Keratinocyte (primary cell): ENCODE measurements at places on chromosomes 4 and X. TPM values are rescaled to one million over a fixed set of nuclear protein-coding genes. Genes with fewer than 3 reads are reported as not detected.

ZNF157 gene
- polyA plus RNA-seq: 0.06 to 0.12 TPM (median 0.06 TPM) in 3 replicates

DCHS2 gene
- polyA plus RNA-seq: 0.01 TPM in 2 of 3 replicates, not detected in the other

ALPK1 gene
- 4.2 to 5.8 TPM (median 5.5 TPM) in 3 replicates for polyA plus RNA-seq

ZBED1 gene
- 9.0 to 15.0 TPM (median 13.8 TPM) in 3 replicates for polyA plus RNA-seq

PNMA6F gene
- not detected in 3 replicates for polyA plus RNA-seq

MEPE gene
- not detected in 3 replicates for polyA plus RNA-seq

- no peaks in the 10 kb centered on the region for H3K36me3 ChIP-seq
- no peaks in the 10 kb centered on the region for H3K4me1 ChIP-seq
- no peak overlapping the region for H3K27ac ChIP-seq
- peaks cover 9% of the 10 kb centered on the region for H3K27me3 ChIP-seq
- H3K4me3 ChIP-seq: no peak overlapping the region
Measured at GRCh38 chr4:3375688-3376087, 66.1 kb upstream of the HGFAC start.

GRCh38 chr4:174061026-174061425 is 222.4 kb downstream of the FBXO8 start:
- no peaks in the 10 kb centered on the region for H3K36me3 ChIP-seq

DNA sequence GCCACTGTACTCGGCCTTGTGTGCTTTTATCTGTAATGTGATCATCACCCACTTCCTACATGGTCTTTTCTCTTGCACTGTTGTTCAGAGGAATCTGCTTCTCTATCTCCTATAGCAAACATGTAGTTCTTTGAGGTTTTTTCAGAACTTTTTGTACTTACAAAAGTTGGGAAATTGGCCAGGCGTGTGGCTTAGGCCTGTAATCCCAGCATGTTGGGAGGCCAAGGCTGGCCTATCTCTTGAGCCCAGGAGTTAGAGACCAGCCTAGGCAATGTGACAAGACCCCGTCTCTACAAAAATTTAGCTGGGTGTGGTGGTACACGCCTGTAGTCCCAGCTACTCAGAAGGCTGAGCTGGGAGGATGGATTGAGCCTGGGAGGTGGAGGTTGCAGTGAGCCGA is 30.4 kb downstream of the TAF1 start:
- H3K4me3 ChIP-seq: no peak overlapping the region
- peaks cover 14% of the 10 kb centered on the region for H3K36me3 ChIP-seq
- no peaks in the 10 kb centered on the region for H3K4me1 ChIP-seq
- no peaks in the 10 kb centered on the region for H3K27me3 ChIP-seq
- DNase-seq: no peak

DNA sequence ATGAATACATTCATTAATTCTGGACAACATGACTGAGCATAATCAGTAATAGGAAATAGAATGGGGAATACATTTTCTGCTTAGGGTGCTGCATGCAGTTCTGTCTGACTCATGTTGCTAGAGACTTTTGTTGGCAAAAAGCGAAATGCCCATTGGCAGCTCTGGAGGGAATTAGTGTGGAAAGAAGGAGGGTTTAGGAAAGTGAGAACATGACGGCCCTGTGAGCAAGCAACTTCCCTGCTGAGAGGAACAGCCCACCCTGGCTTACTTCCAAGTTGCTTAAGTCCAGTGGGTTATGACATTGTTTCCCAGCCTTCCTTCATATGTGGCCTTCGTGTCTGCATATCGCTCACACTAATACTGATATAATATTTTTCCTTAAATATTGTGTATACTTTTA is 13.8 kb downstream of the MAD2L1 start:
- H3K27ac ChIP-seq: no peak overlapping the region
- no peak for DNase-seq
- H3K4me3 ChIP-seq: no peak overlapping the region
- H3K4me1 ChIP-seq: peaks cover 3% of the 10 kb centered on the region

DNA sequence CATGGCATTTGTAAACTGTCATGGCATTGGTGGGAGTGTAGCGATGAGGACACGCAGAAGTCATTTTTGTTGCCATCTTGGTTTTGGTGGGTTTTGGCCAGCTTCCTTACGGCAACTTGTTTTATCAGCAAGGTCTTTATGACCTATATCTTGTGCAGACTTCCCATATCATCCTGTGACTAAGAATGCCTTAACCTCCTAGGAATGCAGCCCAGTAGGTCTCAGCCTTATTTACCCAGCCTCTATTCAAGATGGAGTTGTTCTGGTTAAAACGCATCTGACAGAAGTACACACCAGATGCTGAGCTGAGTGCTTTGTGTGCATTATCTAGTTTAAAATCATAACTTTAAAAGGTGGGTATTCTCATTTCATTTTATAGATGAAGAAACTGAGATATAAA is 268.8 kb upstream of the GALNT7 start:
- no peaks in the 10 kb centered on the region for H3K4me1 ChIP-seq
- DNase-seq: no peak
- H3K27ac ChIP-seq: no peak overlapping the region

DNA sequence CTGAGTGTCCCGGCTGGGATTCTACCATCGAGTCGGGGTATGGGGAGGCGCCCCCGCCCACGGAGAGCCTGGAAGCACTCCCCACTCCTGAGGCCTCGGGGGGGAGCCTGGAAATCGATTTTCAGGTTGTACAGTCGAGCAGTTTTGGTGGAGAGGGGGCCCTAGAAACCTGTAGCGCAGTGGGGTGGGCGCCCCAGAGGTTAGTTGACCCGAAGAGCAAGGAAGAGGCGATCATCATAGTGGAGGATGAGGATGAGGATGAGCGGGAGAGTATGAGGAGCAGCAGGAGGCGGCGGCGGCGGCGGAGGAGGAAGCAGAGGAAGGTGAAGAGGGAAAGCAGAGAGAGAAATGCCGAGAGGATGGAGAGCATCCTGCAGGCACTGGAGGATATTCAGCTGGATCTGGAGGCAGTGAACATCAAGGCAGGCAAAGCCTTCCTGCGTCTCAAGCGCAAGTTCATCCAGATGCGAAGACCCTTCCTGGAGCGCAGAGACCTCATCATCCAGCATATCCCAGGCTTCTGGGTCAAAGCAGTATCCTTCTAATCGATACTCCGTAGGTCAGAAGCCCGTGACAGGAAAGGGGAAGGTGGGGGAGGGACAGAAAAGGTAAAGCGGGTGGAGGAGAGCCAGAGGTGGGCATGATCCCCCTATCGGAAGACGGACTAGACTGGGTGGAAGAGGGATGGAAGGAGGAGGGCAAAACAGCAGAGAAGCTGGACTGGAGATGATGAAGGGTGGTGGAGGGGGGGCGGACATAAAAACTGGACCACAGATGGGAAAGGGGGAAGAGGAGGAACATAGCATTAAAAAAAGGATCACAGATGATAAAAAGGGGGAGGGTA is 828 bp downstream of the TSPYL2 start:
- peak overlapping the region; percentile 68 for H3K27ac ChIP-seq
- peak overlapping the region; percentile 63 for H3K4me3 ChIP-seq
- peaks cover 10% of the 10 kb centered on the region for H3K36me3 ChIP-seq
- DNase-seq: no peak

DNA sequence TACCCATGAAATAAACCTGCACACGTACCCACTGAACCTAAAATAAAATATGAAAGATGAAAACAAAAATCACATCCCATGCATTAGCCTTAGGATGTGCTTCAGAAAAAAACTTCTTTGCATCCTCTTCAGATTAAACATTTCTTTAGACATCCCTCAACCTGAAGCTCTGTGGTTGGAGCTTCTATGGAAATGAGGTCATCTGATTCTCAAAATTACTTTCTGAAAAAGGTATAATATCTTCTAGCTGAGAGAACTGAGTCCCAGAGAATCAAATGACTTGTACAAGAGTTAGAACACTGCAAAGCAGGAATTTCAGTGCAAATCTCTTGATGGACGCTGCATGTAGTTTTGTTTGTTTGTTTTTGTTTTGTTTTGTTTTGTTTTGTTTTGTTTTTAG is 19.1 kb upstream of the ANTXR2 start:
- no peak for DNase-seq
- H3K27me3 ChIP-seq: no peaks in the 10 kb centered on the region
- no peaks in the 10 kb centered on the region for H3K36me3 ChIP-seq
- H3K4me1 ChIP-seq: peaks cover 8% of the 10 kb centered on the region
- H3K27ac ChIP-seq: no peak overlapping the region
- no peak overlapping the region for H3K4me3 ChIP-seq

DNA sequence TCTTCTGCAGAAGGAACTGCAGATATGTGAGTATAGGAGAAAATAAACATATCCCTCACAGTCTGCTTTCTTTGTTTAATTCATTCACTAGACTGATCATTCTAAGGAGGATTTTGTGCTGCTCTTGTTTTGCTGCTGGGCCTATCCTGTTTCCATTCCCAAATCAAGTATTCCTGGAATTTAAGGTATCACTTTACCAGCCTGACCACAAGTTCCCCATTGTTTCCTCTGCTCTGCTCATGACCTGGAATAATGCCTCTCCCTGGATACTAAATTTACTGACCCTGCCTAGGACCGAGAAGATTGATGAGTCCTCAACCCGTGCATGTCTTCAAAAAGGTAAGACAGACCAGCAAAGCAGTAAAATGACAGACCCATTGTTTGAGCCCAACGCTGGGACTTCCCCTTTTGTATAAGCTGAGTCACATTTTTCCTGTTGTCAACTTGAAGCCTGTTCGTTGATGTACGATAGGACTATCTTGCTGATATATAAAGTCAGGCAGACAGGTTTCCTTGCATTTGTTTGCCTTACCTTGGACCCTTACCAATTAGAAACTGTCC is 85.5 kb upstream of the TET2 start:
- peak overlapping the region; percentile 55 for H3K27ac ChIP-seq
- DNase-seq: peak; percentile 53
- H3K27me3 ChIP-seq: no peaks in the 10 kb centered on the region
- H3K4me3 ChIP-seq: peak overlapping the region; percentile 19
- H3K4me1 ChIP-seq: peaks cover 45% of the 10 kb centered on the region
- H3K36me3 ChIP-seq: no peaks in the 10 kb centered on the region

- H3K4me1 ChIP-seq: peaks cover 61% of the 10 kb centered on the region
- H3K27ac ChIP-seq: no peak overlapping the region
Measured at GRCh38 chr4:184808713-184809050, 17.1 kb downstream of the ACSL1 start.

- peaks cover 5% of the 10 kb centered on the region for H3K36me3 ChIP-seq
- no peaks in the 10 kb centered on the region for H3K4me1 ChIP-seq
- H3K27ac ChIP-seq: no peak overlapping the region
- no peaks in the 10 kb centered on the region for H3K27me3 ChIP-seq
- H3K4me3 ChIP-seq: no peak overlapping the region
Measured at GRCh38 chr4:53355930-53356521, 9.8 kb downstream of the SCFD2 start.

GRCh38 chrX:30904632-30905031 is 15.6 kb upstream of the TAB3 start:
- no peaks in the 10 kb centered on the region for H3K27me3 ChIP-seq
- H3K4me1 ChIP-seq: peaks cover 22% of the 10 kb centered on the region
- peak overlapping the region; percentile 8 for H3K27ac ChIP-seq
- no peak overlapping the region for H3K4me3 ChIP-seq

DNA sequence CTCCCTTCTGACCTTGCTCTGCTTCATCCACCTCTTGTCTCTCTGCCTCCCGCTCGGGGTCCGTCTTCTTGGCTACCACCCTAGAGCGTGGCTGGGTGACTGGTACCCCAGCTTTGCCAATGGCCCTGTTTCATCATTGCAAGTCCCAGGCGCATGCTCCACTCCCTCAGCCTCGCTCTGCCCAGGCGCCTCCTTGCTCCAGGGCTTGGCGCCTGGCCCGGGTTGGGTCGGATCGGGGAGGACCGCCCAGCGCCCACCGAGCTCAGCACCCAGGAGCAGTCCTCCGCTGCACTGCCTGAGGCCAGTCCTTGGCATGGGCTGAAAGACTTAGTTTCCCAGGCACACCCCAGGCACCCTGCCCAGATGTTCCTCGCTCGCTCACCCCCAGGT is 577 bp downstream of the BGN start:
- H3K36me3 ChIP-seq: no peaks in the 10 kb centered on the region
- H3K27ac ChIP-seq: no peak overlapping the region
- H3K27me3 ChIP-seq: peaks cover 39% of the 10 kb centered on the region
- no peak for DNase-seq
- H3K4me3 ChIP-seq: peak overlapping the region; percentile 27
- peaks cover 2% of the 10 kb centered on the region for H3K4me1 ChIP-seq

DNA sequence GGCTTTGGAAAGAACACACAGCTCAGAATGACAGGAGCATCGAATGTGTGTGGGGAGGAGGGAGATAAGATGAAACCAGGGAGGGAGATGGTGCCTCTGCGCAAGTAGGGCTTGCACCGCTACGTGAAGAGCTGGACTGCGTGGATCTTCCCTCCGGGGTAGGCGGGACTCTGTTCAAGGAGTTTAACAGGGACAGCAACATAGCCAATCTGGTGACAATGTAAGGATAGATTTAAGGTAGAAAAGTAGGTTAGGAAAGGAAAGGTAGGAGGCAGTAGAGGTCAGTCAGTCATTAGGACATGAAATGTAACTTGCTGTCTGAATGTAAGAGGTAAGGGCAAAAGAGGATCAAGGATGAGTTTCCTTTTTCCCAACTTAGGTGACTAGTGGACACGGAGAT is 152.5 kb downstream of the DCTD start:
- H3K27ac ChIP-seq: no peak overlapping the region
- H3K4me1 ChIP-seq: peaks cover 6% of the 10 kb centered on the region
- DNase-seq: no peak
- H3K4me3 ChIP-seq: no peak overlapping the region
- H3K36me3 ChIP-seq: no peaks in the 10 kb centered on the region

- peaks cover 21% of the 10 kb centered on the region for H3K27me3 ChIP-seq
- H3K4me1 ChIP-seq: peaks cover 3% of the 10 kb centered on the region
- H3K27ac ChIP-seq: no peak overlapping the region
- no peaks in the 10 kb centered on the region for H3K36me3 ChIP-seq
- H3K4me3 ChIP-seq: no peak overlapping the region
- DNase-seq: peak; percentile 5
Measured at GRCh38 chrX:72029483-72030411, 102.0 kb downstream of the RTL5 start.

GRCh38 chrX:71998836-71999509 is 88.3 kb downstream of the NHSL2 start:
- no peak for DNase-seq
- H3K36me3 ChIP-seq: no peaks in the 10 kb centered on the region
- H3K27me3 ChIP-seq: peaks cover 10% of the 10 kb centered on the region
- no peak overlapping the region for H3K4me3 ChIP-seq

DNA sequence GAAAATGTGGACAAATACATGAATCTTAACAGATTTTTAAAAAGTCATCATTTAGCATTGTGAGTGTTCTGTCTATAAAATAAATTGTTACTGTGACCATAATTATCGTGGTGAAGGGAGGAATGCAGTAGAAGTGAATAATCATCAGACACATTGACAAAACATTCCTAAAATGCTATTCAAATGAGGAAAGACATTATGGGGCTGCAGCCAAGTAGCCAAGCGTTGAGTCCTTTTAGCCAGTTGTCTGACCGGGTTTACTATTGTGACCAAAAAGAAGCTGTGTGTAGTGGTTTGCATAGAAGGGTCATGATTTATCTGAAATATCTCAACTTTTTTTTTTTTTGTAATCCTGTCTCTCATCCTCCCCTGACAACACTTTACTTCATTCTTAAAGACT is 19.5 kb downstream of the WWC2 start:
- no peaks in the 10 kb centered on the region for H3K27me3 ChIP-seq
- DNase-seq: no peak
- no peak overlapping the region for H3K27ac ChIP-seq
